Activated CD4-positive, alpha-beta T cell treated with anti-CD3 and anti-CD28 coated beads for 24 hours (primary cell): ENCODE measurements at places on chromosomes 5 and 9.

DNA sequence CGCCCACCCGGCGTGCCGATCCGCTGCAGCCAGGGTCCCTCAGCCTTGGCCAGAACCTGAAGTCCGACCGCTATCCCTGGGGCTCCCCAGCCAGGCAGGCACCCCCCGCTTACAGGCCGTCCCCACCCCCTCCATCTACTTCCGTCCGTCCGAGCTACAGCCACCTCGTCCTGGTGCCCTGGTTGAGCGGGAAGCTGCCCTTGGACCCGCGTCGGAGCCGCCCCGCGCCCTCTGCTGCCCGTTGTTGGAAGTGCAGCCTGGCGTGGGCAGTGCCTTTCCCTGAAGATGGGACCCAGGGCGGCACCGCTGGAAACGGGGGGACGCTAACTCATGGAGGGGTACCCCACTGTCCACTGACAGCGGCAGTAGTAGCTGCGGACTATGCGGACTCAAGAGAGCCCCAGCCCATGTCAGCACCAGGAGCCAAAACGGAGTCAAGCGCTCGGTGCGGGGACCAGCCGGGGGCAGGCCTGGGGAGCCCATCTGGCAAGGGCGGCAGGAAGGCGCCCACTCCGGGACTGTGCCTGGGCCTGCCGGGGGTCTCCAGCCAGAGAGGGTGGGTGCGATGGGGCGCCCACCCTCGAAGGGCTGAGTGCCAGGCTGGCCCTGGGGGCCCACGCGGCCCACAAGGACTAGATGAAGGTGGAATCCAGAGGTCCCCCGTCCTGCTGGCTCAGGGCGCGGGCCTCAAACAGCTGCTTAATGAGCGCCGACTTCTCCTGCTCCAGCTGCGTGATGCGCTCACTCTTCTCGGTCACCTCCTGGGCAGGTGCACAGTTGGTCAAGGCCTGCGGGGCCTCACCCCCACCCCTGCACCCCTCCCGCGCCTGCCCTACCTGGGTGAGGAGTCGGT is 6.1 kb downstream of the SAPCD2 start:
- DNase-seq: peak; percentile 58

GRCh38 chr9:30775236-30775635 is 1609.2 kb upstream of the ACO1 start:
- DNase-seq: no peak

GRCh38 chr5:179065703-179066102 is 5.5 kb downstream of the ZNF354C start:
- no peak for DNase-seq

GRCh38 chr9:99025616-99026270 is 79.2 kb upstream of the TGFBR1 start:
- DNase-seq: no peak

- DNase-seq: no peak
These were observed 64.2 kb downstream of the MYO10 start for GRCh38 chr5:16871746-16872339.

DNA sequence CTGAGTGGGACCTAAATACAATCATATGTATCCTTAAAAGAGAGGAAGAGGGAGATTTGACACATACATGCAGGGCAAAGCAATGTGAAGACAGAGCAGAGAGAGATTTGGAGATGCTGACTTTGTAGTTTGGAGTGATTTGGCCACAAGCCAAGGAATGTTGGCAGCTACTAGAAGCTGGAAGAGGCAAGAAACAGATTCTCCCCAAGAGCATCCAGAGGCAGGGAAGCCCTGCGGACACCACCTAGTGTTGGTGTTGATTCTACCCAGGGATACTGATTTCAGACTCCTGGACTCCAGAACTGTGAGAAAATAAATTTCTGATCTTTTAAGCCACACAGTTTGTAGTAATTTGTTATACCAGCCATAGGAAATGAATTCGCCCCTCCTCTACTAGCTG is 64.9 kb upstream of the OSMR start:
- DNase-seq: no peak

- DNase-seq: peak; percentile 7
These were observed 25.7 kb downstream of the PDGFRB start for GRCh38 chr5:150129813-150130492.

GRCh38 chr5:180910735-180911134 is 11.8 kb downstream of the BTNL8 start:
- DNase-seq: no peak

DNA sequence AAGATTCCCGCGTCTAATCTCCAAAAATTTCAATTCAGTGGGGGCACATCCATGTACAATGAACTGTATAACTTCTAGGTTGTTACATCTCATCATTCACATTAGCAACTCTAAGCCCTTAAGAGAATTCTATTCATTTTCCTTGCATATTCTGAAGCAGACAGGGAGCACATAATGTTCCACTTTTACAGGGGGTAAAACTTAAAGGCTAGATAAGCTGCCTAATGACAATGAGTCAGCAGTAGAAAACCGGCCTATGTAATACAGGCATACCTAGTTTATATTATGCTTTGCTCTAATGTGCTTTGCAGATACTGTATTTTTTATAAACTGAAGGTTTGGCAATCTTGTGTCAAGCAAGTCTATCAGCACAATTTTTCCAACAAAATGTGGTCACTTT is 40.4 kb downstream of the PTAR1 start:
- DNase-seq: no peak

DNA sequence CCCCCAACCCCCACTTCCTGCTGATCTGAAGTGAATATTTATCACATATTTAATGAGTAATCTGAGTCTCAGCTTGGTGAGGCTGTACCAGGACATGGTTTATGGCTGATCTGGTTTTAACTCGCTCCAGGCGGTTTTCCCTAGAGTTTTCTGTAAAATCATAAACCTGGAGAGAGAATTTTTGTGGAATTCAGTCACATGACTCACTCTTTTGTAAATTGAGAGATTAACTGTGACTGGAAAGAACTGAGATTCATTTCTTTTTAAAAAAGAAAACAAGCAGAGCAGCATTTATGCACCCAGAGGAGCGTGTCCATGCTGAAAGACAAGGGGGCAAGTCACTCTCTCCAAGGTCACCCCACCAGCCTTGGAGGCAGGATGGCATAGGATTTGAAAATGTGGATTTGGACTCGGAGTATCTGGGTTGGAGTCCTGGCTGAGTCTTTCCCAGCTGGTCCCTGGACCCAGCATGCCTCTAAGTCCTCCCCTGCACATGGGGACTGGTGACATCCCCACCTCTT is 81.8 kb downstream of the ZNF618 start:
- DNase-seq: no peak

GRCh38 chr5:97797994-97798451 is 615.0 kb upstream of the RIOK2 start:
- no peak for DNase-seq

- no peak for DNase-seq
These were observed 1.4 kb downstream of the OTULIN start for GRCh38 chr5:14665949-14666348.

DNA sequence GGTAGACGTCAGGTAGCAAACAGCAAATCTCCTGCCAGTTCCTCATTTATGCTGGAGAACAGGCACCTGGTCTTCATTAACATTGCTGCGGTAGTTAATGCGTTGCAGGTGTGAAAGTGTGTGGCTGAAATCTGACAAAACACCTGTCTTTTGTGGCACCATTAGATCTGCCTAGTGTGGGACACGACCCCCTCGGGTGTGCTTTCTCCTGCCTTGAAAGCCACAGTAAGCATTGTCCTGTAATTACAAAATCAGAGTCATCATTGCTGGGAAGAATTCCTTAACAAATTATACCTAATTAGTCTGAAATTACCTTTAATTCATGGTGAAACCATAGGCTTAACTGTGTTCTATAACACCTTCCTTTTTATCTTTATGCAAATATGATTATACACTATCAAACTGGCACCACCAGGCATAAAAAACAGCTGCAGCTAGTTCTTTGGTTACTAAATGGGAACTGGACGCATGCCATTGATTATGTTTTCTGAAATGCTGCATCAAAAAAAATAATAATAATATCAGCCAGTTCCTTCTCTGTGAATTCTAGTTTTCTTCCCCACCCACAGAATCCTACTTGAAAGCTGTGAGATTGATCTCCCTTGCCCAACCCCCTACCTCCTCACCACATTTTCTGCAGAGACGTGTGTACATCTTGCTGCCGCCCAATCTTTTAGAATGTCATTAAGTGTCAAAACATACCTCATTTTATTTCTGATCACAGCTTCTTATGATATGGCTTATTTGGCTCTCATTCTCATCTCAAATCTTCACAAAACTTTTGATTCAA is 374.0 kb downstream of the NFIB start:
- no peak for DNase-seq

GRCh38 chr9:76531231-76531780 is 72.3 kb downstream of the GCNT1 start:
- no peak for DNase-seq
